Right lobe of liver (tissue), 6 donors: ENCODE measurements at places on chromosomes 16 and 17. TPM values are rescaled to one million over a fixed set of nuclear protein-coding genes. Genes with fewer than 3 reads are reported as not detected.
A peak's percentile ranks its signal among the peaks of the same experiment; 100 is the strongest.

- DNase-seq, result no peak
Observed at GRCh38 chr16:56860226-56861020, 4.6 kb upstream of the SLC12A3 start.

DNA sequence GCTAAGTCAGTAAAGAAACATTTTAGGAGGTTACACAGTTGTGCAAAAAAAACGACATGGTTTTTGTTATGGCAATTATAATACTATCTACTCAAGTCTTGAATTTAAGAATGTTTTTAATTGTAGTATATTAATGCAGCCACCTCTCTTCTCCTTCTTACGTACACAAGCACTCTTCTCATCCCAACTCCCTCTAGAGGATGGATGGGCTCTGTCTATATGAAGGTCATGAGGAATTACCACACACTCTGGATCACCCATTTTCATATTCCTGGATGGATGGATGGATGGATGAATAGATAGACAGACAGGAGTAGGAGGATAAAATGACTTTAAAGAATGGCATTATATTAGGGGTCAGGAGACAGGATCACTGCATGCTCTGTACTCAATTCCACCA, 120.0 kb downstream of the PHKB start:
- DNase-seq, result no peak

- DNase-seq, result no peak
Observed at GRCh38 chr17:59754552-59754951, 47.1 kb downstream of the VMP1 start.

GRCh38 chr17:16435925-16436886, 20.8 kb downstream of the TRPV2 start:
- no peak for DNase-seq

The TBC1D26 gene
- total RNA-seq, result not detected

The SLFN11 gene
- total RNA-seq, result 6.8 TPM

- DNase-seq, result no peak
Observed at GRCh38 chr17:7711051-7711755, 6.2 kb downstream of the EFNB3 start.

GRCh38 chr17:81045590-81046095, 10.7 kb downstream of the BAIAP2 start:
- DNase-seq, result no peak

The CCDC200 gene
- not detected for total RNA-seq

The TANGO6 gene
- 14.9 TPM for total RNA-seq

GRCh38 chr16:27706866-27707685, 157.1 kb downstream of the KATNIP start:
- DNase-seq, result no peak

DNA sequence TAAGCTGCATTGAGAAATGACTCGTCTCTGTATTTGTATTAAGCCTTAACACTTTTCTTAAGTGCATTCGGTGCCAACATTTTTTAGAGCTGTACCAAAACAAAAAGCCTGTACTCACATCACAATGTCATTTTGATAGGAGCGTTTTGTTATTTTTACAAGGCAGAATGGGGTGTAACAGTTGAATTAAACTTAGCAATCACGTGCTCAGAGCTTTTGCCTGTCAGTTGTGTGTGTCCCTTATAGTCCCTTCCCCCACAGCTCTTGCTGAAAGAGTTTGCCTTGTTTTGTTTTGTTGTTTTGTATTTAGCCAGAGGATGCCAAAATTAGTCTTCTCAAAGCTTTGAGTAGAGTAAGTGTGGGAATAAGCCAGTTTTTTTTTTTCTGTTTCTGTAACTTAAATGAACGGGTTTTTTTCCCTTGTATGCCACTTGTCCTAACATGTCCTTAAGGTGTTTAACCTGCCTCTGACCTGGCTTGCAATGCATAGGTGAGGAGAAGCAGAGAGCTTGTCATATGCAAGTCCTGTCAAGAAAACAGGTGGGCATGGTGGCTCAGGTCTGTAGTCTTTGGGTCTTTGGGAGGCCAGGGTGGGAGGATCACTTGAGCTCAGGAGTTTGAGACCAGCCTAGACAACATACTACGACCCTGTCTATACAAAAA, 4.6 kb upstream of the MAPK8IP3 start:
- no peak for DNase-seq

DNA sequence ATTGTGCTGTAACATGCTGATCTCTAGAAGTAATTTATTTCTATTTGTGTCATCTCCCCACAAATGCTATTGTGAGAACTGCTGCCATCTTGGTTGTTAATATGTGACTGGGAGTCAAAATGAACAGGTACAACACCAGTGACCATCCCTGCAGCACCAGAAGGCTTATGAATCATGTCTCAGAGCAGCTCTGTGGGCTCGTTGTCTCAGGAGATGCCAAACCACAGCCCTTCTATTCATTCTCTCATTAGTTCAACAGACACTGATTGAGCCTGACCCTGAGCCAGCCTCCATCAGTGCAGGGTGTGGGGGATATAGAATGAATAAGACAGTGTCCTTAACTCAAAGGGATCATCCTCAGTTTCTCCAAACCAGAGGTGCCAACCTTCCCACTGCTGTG, 92.5 kb downstream of the UTP18 start:
- DNase-seq, result no peak

DNA sequence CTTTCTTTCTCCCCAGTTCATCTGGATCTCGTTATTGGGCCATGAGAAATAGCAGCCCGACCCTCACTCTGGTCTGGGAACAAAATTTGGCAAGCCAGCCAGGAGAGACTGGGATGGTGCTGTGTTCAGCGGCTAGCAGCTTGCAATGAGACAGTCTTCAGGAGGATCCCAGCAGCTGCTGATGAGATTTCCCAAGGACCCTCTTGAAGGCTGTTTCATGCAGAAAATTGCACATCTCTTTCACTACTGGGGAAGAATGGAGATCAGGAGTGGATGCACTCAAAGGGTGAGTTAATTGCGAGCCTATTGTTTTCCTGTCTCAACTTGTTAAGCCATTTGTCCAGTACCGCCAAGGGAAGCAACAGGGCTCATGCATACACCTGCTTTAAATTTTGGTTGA, 5.5 kb upstream of the COIL start:
- DNase-seq, result no peak

DNA sequence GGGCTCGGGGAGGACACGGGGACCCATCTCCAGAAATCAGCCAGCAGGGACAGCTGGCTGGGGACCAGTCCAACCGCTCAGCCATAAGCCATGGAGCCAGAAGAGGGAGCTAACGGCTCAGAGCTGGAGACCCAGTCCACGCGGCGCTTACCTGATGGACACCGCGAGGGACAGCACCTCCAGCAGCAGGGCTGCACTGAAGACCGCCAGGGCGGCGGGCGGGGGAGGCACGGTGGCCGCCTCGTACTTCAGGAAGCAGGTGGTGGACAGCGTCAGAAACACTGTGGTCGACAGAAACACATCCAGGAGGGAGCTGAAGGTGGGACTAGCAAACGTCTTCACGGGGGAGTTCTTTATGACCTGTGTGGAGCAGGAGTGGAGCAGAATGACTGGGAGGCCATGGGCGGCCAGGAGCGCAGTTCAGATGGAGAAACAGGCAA, 102.6 kb upstream of the CREBBP start:
- DNase-seq, result peak; percentile 85

The MYH3 gene
- total RNA-seq, result 1.2 TPM

DNA sequence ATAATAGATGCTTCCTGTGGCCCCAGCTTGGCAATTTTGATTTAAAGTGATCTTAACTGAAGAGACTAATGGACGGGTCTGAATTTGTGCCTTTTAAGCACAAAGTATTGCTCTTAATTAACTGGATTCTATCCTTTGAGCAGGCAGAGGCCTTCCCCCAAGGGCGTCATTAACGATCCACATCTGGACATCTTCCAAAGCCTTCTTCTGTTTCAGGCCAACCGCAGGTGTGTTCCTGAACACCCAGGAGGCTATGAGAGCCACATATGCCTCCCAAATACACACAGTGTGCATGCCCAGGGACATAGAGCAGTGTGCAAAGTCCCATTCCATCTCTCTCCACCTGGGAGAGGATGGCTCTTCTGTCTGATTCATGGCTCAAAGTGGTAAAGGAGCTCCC, 42.3 kb downstream of the MAPT start:
- no peak for DNase-seq

GRCh38 chr17:8520981-8521380, 85.3 kb downstream of the NDEL1 start:
- DNase-seq, result no peak

The DUS2 gene
- 8.2 TPM for total RNA-seq

The CASKIN1 gene
- not detected for total RNA-seq

DNA sequence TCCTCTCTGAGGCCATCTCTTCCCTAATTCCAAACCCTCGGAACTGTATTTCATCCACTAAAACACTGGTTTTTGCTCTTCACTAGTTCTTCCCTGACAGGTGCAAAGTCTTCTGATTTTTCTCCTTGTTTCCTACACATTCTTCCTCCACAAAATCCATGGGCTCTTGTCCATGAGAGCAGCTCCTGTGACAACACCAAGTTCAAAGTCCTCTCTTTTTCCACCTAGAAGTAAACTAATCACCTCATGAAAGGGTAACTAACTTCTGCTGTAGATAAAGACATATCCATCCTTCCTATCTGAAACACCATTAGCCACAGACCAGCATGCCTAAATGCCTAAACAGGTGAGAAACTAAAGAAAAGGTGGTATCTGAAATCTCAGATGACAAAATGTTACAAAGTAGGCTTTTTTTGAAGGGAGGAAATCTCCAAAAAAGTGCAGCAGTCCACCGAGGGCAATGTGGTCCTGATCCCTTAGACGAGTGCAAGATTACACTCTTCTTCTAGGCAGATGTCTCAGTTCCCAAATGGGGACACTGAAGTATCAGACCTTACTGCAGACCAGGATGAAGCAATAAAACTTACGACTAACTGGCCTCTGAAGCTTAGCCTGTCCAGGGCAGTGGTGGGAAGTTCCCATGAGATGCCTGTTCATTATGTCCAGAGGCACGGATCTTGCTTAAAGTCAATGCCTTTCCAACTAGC, 2.8 kb downstream of the PIP4K2B start:
- DNase-seq, result no peak

DNA sequence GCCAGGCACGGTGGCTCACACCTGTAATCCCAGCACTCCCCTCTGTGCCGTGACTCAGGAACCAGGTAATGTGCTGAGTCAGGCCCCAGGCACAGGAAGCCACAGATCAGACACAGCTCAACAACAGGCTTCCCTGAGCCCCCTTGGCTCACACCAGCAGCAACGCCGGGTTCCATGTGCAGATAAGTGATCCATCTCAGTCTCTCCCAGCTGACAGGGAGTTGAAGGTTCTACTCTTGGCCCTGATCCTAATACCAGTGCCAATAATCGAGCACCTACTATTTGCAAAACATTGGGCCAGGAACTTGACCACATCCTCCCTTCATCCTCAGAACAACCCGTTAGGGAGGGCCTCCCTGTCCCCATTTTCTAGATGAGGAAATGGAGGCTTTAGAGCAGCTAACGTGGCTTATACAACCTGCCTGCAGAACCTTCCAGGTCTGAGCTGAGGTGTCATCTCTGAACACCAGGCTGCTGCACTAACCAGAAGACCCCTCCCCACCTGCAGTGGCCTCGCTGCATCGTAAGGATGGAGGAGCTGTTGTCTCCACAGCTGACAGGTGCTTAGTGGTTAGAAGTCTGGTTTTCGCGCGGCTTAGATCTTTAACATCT, 64.8 kb upstream of the AMZ2 start:
- no peak for DNase-seq

DNA sequence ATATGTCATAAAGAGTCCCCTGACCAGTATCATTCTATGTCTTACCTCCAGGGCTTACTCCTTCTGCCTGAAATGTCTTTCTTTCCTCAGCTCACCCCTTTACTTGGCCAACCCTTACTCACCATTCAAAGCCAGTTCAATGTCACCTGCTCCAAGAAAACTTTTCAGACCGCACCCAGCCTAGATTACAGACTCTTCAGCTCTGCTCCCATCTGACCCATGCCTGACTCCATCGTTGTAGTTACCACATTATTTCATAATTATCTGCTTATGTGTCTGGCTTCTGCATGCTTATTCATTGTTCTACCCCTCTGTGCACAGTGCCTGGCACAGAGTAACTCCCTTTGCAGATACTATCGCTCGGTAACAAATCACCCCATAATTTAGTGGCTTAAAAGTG, 62.5 kb upstream of the TOB1 start:
- DNase-seq, result no peak

DNA sequence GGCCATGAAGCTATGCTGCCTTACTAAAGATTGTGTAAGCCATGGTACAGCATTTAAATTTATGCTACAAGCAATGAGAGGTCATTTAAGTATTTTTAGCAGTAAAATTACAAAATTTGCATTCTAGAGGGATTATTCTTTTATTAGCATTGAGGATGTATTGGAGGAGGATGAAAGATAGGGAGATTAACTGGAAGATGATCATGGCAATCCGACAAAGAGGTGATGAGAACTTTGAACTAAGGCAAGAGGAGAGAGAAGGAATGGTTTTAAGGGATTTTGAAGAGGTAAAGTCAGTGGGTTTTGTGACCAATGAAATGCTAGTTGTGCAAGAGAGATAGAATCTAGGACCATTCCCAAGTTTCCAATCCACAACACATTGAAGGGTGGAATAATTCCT, 129.9 kb downstream of the SNX11 start:
- no peak for DNase-seq

- no peak for DNase-seq
Observed at GRCh38 chr16:17389384-17389783, 81.4 kb downstream of the XYLT1 start.

DNA sequence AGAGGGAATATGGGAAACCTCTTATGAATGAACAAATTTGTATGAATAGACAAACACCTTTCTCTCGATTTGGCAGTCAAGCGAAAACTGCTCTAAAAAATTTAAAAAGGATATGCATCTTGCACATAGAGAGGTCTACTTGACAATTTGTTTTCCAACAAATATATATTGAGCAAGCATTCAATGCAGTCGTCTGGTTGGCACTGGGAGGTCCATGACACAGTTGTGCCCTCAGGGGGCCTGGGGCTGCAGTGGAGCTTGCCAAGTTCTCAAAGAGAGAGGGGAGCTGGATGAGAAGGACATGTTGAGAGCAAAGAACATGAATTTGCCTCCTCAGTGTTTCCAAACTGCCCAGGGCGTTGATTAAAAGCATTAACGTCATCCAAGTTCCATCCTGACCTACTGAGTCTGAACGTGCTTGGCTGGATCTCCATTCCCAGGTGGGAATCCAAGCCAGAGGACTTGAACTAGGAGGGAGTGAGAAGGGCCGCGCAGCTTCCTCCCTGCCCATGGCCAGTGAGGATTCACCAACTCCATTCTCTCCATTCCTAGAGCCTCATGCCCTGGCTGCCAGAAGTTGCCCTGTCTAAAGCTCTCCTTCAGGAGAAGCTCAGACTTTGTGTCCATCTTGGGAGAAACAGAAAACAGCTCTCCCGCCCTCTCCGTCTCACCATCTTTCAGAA, 24.5 kb downstream of the TBX2 start:
- DNase-seq, result no peak

DNA sequence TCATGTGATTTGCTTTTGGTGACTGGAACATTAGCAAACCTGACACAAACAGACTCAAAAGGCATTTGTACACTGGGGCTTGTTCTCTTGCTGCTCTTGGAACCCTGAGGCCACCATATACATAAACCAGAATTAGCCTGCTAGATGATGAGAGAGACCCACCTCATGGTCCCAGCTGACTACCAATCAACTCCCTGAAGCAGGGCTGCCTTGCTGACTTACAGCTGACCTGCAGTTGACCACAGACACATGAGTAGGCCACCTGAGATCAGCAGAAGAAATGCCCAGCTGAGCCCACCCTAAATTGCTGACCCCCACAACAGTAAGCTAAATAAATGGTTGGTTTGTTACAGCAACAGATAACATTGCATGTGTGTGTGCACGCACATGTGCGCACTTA, 28.7 kb downstream of the BRIP1 start:
- DNase-seq, result no peak

GRCh38 chr17:3968886-3969524, 4.8 kb upstream of the ATP2A3 start:
- no peak for DNase-seq

GRCh38 chr16:8753416-8754054, 43.9 kb downstream of the TMEM186 start:
- DNase-seq, result no peak
